Stimulated activated CD8-positive, alpha-beta memory T cell treated with anti-CD3 and anti-CD28 coated beads, Interleukin-4, amount 100 ng/mL, for 4 hours (primary cell): ENCODE measurements at places on chromosomes 16 and 17.
A peak's percentile ranks its signal among the peaks of the same experiment; 100 is the strongest.

- no peak for DNase-seq
Measured at GRCh38 chr17:31583772-31584356, 192.4 kb downstream of the RAB11FIP4 start.

DNA sequence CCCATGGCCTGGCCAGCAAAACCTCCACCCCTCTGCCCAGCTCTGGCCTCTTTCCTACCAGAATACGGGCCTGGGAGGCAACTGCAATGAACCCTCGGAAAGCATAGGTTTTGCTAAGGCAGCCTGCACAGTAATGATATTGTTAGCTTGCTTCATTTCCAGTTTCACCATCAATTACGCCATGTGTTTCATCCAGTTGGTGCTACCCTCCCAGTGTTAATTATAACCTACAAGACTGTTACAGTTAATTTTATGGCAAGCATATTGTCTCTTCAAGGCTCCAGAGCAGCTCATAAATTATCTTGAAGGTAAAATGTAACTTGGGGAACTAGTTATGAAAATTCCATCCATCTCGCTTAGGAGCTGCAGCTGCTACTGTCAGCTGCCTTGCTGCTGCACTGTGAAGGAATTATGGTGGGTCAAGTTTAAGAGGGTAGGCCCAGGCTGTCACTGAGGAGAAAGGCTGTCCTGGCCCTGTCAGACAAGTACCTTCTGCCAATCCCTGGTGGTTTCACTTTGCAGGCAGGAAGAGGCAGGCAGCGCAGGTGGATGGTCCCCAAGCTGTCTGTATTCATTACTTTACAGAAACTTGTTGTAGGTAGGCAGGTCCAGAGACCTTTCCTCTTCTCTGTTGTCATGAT, 242.9 kb downstream of the FTO start:
- no peak for DNase-seq

DNA sequence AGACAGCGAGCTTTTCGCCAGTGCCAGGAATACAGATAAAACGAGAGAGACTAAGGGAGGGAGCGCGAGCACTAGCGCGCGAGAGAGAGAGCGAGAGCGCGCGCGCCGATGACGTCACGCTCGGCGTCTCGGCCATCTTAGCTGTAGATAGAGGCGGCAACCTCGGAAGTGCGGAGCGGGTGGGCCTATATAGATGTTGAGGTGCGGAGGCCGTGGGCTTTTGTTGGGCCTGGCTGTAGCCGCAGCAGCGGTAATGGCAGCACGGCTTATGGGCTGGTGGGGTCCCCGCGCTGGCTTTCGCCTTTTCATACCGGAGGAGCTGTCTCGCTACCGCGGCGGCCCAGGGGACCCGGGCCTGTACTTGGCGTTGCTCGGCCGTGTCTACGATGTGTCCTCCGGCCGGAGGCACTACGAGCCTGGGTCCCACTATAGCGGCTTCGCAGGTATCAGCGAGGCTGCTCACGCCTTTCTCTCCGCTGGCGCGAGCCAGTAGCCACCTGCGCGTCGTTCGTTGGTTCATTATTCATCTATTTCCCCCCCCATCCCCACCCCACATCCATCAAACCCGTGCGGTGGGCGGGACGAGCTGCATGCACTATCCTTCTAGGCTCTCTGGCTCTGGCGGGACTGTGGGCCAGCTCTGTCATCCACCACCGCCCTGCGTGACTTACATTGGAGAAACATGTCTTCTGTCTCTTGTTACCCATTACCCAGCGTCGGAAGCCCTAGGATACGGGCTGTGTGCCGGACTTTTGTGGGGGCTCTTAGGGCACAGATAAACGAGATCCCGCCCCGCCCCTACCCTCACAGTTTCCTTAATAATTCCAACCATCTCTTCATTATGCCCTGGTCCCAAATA, 795 bp downstream of the CYB5D2 start:
- peak; percentile 72 for DNase-seq

DNA sequence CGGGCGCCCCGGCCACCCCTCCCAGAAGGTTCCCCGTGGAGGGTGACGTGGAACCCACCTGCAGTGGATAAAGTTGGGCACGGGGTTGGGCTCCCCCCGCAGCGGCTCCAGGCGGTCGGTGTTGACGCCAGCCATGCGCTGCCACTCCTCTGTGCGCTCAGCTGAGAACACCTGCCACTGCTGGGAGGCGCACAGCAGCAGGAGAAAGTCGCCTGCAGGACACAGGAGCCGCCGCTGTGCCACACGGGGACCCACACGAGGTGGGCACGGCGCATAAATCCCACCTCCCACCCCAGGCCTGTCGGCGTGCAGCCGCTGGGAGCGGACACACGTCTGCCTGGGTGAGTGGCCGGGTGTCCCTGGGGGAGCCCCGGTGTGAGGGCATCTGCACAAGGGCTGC, 20.7 kb downstream of the CTU2 start:
- DNase-seq, result no peak

- no peak for DNase-seq
Measured at GRCh38 chr16:65066651-65067050, 55.2 kb downstream of the CDH11 start.

GRCh38 chr17:58539698-58540097, 25.3 kb upstream of the MTMR4 start:
- no peak for DNase-seq

DNA sequence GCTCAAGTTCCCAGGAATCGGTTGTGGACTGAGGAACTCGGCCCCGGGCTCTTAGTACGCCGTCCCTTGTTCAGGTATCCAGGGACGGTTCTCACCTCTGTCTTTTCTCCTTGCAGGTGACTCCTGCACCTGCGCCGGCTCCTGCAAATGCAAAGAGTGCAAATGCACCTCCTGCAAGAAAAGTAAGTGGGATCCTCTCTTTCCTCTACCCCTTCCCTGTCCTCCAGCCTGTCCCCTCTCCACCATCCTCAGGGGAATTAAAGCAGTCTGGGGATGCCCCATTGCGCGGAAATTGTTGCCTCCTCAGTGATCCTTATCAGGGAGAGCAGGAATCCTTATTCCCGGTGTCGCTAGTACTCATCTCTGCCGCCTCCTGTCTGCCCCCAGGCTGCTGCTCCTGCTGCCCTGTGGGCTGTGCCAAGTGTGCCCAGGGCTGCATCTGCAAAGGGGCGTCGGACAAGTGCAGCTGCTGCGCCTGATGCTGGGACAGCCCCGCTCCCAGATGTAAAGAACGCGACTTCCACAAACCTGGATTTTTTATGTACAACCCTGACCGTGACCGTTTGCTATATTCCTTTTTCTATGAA, 585 bp downstream of the MT2A start:
- DNase-seq, result no peak

DNA sequence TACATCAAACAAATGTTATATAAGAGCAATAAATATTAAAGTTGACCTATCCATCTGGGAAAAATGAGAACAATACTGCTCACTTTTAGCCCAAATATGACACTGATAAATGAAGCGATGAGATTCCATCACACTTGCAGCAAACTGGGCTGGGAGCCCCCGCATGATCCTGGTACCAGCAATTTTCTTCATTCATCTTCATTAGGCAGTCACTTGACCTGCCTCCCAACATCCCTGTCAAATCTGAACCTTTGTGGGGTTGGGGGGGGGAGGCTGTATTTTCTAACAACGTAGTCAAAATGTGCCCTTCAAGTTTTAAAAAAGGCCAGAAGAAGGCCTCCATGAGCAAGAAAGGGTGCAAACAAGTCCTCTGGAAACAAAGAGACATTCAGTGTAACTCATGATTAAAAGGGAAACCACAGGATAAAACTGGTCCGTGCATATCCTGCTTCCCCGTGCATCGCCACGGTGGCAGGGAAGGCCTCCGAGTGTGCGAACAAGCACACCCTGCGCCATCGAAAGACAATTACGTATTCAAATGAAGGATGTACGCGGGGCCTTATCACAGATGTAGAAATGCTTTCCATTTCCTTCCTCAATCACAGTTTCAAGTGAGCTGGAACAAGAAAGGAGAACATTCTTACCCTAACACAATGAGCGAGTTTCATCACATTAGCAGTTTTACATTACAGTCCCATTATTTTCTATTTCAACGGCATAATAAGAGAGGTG, 48.4 kb downstream of the TOX3 start:
- DNase-seq, result no peak

GRCh38 chr16:86806838-86807351, 228.5 kb downstream of the FOXL1 start:
- DNase-seq, result no peak
